Testis (tissue), 5 donors: ENCODE measurements at places on chromosomes 4 and X. TPM values are rescaled to one million over a fixed set of nuclear protein-coding genes. Genes with fewer than 3 reads are reported as not detected.

GRCh38 chr4:40562208-40562607 lies 67.5 kb downstream of the RBM47 start:
- H3K36me3 ChIP-seq = no peaks in the 10 kb centered on the region
- no peaks in the 10 kb centered on the region for H3K27me3 ChIP-seq
- no peak overlapping the region for H3K4me3 ChIP-seq
- no peak overlapping the region for H3K27ac ChIP-seq
- no peak for DNase-seq

DNA sequence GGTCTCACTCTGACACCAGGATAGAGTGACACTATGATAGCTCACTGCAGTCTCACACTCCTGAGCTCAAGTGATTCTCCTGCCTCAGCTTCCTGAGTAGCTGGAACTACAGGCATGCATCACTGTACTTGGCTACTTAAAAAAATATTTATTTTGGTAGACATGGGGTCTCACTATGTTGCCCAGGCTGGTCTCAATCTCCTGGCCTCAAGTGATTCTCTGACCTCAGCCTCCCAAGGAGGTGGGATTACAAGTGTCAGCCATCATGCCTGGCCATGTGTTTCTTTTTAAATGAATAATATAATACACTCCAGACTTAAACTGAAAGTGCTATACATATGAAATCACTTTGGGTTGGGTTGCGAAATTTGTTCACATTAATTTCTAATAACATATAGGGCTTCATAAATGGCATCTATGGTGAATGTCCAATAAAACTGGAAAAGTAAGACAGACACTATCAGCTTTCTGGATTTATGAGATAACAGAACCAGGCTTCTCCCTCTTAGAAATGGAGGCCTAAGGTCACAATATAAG lies 48.0 kb downstream of the SEC24D start:
- no peaks in the 10 kb centered on the region for H3K27me3 ChIP-seq
- no peaks in the 10 kb centered on the region for H3K36me3 ChIP-seq
- no peak for DNase-seq
- H3K27ac ChIP-seq = no peak overlapping the region
- no peak overlapping the region for H3K4me3 ChIP-seq

Gene ZAR1
- total RNA-seq = 2.8 TPM

Gene RADX
- 7.4 TPM for total RNA-seq

GRCh38 chrX:54529151-54529550 lies 868 bp upstream of the GNL3L start:
- no peaks in the 10 kb centered on the region for H3K4me1 ChIP-seq
- peak overlapping the region; percentile 71 for H3K4me3 ChIP-seq
- H3K27ac ChIP-seq = peak overlapping the region; percentile 77
- DNase-seq = no peak
- no peaks in the 10 kb centered on the region for H3K27me3 ChIP-seq

DNA sequence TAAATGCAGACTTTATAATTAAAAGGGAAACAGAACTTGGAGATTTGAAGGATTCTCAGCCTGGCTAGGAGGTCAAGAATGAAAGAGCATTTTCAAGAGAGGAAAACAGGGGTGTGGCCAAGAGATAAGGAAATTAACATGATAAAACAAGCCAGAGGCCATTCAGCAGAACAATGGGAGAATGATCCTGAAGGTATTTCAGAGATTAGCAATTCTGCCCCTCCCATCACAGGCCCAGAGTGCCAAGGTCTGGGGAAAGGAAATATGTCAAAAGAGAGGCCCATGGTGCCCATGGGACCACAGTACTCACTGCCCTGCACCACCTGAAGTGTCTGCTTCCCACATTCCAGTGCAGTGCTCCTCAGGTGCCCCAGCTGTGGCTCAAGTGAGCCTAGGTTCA lies 188.5 kb upstream of the STS start:
- H3K4me3 ChIP-seq = no peak overlapping the region
- H3K36me3 ChIP-seq = no peaks in the 10 kb centered on the region
- H3K27me3 ChIP-seq = no peaks in the 10 kb centered on the region
- H3K4me1 ChIP-seq = no peaks in the 10 kb centered on the region
- H3K27ac ChIP-seq = no peak overlapping the region
- DNase-seq = no peak

GRCh38 chrX:29948653-29949052 lies 266.7 kb upstream of the MAGEB2 start:
- no peaks in the 10 kb centered on the region for H3K27me3 ChIP-seq
- H3K36me3 ChIP-seq = no peaks in the 10 kb centered on the region
- H3K4me1 ChIP-seq = no peaks in the 10 kb centered on the region
- no peak overlapping the region for H3K4me3 ChIP-seq
- DNase-seq = no peak

GRCh38 chrX:47047989-47048388 lies 30.3 kb upstream of the RGN start:
- H3K36me3 ChIP-seq = no peaks in the 10 kb centered on the region
- no peak overlapping the region for H3K27ac ChIP-seq

- H3K27ac ChIP-seq = no peak overlapping the region
- no peaks in the 10 kb centered on the region for H3K36me3 ChIP-seq
- no peaks in the 10 kb centered on the region for H3K4me1 ChIP-seq
Measured at GRCh38 chrX:123749643-123750042, 16.8 kb upstream of the THOC2 start.

Gene RTL9
- 66.6 TPM for total RNA-seq
